ENCODE measurements at places on chromosomes 1 and 21.

DNA sequence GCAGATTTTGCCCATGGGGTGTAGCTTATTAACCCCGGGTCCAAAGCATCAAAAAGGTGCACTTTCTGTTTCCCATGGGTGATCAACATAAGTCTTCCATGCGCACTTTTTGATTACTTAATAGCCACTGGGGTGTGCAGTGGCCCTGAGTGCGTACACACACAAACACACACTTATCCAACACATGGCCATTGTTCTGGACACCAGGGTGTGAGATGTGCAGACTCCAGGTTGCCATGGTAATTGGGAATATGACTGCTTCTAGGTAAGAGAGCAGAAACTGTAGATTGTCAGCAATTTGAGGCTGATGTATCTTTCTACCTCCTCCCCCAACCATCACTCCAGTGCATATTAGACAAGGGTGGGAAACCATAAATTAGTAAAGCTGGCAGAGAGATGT, 68.8 kb downstream of the MAB21L3 start:
- H3K4me3 ChIP-seq = no peak overlapping the region
- peaks cover 7% of the 10 kb centered on the region for H3K27me3 ChIP-seq
- no peaks in the 10 kb centered on the region for H3K36me3 ChIP-seq
- no peak for DNase-seq
- H3K27ac ChIP-seq = no peak overlapping the region

DNA sequence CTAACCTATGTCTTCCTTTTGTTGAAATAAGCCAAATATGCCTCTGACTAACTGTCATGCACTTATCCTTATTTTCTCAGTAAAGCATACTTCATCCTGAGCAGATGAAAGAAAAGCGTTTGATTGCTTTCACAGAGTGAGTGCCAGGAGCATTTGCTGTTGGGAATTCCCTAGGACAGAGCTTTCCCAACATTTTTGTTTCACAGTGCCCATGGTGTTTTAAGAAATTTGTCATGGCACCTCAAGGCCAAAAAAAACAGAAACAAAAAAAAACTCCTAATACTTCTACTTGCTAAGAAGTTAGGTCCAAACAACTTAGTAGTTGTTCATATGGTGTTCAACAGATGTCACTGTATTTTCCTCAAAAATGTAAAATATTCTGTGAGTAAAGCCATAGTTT, 120.8 kb upstream of the BMP8A start:
- no peak for DNase-seq
- peaks cover 62% of the 10 kb centered on the region for H3K36me3 ChIP-seq
- no peak overlapping the region for H3K4me3 ChIP-seq
- no peak overlapping the region for H3K27ac ChIP-seq

DNA sequence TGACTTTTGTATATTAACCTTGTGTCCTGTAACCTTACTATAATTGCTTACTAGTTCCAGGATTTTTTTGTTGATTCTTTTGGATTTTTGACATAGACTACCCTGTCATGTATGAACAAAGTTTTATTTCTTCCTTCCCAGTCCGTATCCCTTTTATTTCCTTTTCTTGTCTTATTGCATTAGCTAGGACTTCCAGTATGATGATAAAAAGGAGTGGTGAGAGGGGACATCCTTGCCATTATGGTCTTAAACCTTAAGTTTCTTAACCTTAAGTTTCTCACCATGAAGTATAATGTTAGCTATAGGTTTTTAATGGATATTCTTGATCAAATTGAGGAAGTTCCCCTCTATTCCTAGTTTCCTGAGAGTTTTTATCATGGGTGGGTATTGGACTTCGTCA, 24.5 kb upstream of the TBX19 start:
- H3K4me1 ChIP-seq = peaks cover 10% of the 10 kb centered on the region
- no peak for DNase-seq
- no peak overlapping the region for H3K27ac ChIP-seq
- no peak overlapping the region for H3K4me3 ChIP-seq
- H3K27me3 ChIP-seq = no peaks in the 10 kb centered on the region

- no peak for DNase-seq
- no peaks in the 10 kb centered on the region for H3K4me1 ChIP-seq
- no peaks in the 10 kb centered on the region for H3K36me3 ChIP-seq
- no peaks in the 10 kb centered on the region for H3K27me3 ChIP-seq
- H3K4me3 ChIP-seq = no peak overlapping the region
- no peak overlapping the region for H3K27ac ChIP-seq
These were observed 237.7 kb upstream of the C1orf174 start for GRCh38 chr1:4137621-4138415.

DNA sequence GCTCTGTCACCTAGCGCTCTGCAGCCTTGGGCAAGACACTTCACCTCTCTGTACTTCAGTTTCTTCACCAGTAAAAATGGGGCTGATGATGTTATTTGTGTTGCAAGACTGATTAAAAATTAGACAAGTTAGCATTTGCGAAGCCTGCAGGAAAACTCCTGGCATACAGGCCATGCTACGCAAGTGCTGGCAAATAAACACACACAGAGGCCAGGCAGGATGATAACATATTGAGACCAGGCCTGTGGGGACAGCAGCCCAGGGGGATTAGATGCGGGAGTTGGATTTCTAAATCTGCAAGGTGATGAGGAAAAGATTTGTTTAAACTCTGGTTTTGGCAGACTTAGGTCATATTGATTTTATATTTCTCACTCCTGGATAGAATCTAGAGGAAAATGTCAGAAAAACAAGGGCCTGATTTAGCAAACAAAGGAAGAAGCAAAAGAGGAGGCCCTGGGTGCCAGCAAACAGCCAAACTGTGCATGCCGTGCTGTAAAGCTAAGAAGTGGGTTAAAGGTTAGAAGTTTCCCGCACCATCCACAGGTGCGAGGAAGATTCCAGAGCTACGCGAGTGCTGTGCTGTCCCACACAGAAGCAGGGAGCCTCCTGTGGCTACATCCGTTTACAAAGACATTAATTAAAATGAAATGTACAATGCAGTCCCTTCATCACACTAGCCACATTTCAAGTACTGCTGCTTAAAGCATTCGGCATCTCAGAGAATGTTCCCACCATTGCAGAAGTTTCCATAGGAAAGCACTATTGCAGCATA, 532.2 kb downstream of the NPHP4 start:
- no peak for DNase-seq
- no peaks in the 10 kb centered on the region for H3K27me3 ChIP-seq
- no peaks in the 10 kb centered on the region for H3K4me1 ChIP-seq
- H3K27ac ChIP-seq = no peak overlapping the region

GRCh38 chr1:185170291-185170848, 13.4 kb downstream of the SWT1 start:
- H3K27ac ChIP-seq = no peak overlapping the region
- DNase-seq = peak; percentile 36
- peaks cover 15% of the 10 kb centered on the region for H3K4me1 ChIP-seq
- H3K4me3 ChIP-seq = no peak overlapping the region

- H3K27ac ChIP-seq = no peak overlapping the region
- no peak for DNase-seq
- no peaks in the 10 kb centered on the region for H3K4me1 ChIP-seq
- H3K27me3 ChIP-seq = no peaks in the 10 kb centered on the region
- no peaks in the 10 kb centered on the region for H3K36me3 ChIP-seq
These were observed 281.1 kb downstream of the NPHP4 start for GRCh38 chr1:5711079-5711478.

DNA sequence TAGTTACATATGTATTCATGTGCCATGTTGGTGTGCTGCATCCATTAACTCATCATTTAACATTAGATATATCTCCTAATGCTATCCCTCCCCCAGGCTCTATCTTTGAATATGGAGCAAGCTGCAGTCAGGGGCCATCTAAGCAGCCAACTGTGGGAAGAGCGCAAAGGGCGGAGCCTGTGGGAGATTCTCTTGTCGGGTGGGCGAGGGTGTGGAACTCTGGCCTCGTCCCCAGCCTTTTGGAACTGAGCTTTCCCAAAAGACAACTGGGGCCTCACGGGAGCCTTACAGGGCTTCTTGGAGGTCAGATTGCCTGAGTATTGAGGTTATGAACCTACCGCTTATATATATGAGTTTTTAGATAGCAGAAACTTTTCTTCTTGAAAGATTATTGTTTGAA, 117.2 kb downstream of the HHAT start:
- H3K27me3 ChIP-seq = peaks cover 13% of the 10 kb centered on the region
- no peaks in the 10 kb centered on the region for H3K36me3 ChIP-seq
- H3K27ac ChIP-seq = no peak overlapping the region
- no peak overlapping the region for H3K4me3 ChIP-seq

GRCh38 chr1:43706598-43707189, 642 bp upstream of the ST3GAL3 start:
- H3K4me3 ChIP-seq = peak overlapping the region; percentile 87
- peak overlapping the region; percentile 76 for H3K27ac ChIP-seq
- H3K27me3 ChIP-seq = no peaks in the 10 kb centered on the region
- H3K36me3 ChIP-seq = peaks cover 34% of the 10 kb centered on the region
- peaks cover 35% of the 10 kb centered on the region for H3K4me1 ChIP-seq

GRCh38 chr1:22239378-22239777, 96.5 kb upstream of the WNT4 start:
- H3K36me3 ChIP-seq = no peaks in the 10 kb centered on the region
- peaks cover 2% of the 10 kb centered on the region for H3K27me3 ChIP-seq

DNA sequence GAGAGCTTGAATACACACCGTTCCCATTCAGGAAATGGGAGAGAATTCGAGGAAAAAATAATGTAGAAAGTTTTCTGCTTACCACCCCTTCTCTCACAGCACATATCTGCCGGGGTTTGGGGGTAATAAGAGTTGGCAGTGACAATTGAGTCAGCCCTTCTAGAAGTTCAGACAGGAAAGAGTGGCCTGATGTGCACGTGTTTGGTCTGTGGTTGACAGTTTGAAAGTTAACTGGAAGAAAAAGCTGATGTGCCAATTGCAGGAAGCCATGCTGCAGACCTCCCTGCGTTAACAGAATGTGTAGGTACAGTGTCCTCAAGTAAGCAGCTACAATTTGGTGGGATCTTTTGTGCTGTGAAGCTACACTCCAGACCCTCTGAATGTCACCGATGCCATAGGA, 50.9 kb downstream of the DHX9 start:
- no peak overlapping the region for H3K4me3 ChIP-seq
- H3K27me3 ChIP-seq = peaks cover 2% of the 10 kb centered on the region
- DNase-seq = peak; percentile 12
- peaks cover 21% of the 10 kb centered on the region for H3K4me1 ChIP-seq
- no peak overlapping the region for H3K27ac ChIP-seq

GRCh38 chr1:158155673-158156072, 25.0 kb upstream of the CD1D start:
- H3K27me3 ChIP-seq = peaks cover 24% of the 10 kb centered on the region
- no peaks in the 10 kb centered on the region for H3K36me3 ChIP-seq
- H3K27ac ChIP-seq = no peak overlapping the region
- H3K4me1 ChIP-seq = peaks cover 2% of the 10 kb centered on the region

GRCh38 chr21:34952701-34953100, 96.4 kb downstream of the RUNX1 start:
- peak overlapping the region; percentile 43 for H3K27ac ChIP-seq
- DNase-seq = no peak
- peaks cover 72% of the 10 kb centered on the region for H3K4me1 ChIP-seq
- peaks cover 42% of the 10 kb centered on the region for H3K36me3 ChIP-seq
- no peaks in the 10 kb centered on the region for H3K27me3 ChIP-seq
- no peak overlapping the region for H3K4me3 ChIP-seq

GRCh38 chr1:38926091-38926490, 15.5 kb downstream of the RHBDL2 start:
- H3K4me1 ChIP-seq = no peaks in the 10 kb centered on the region
- H3K27me3 ChIP-seq = no peaks in the 10 kb centered on the region
- no peak overlapping the region for H3K4me3 ChIP-seq
- H3K36me3 ChIP-seq = no peaks in the 10 kb centered on the region

- peaks cover 27% of the 10 kb centered on the region for H3K36me3 ChIP-seq
- peak; percentile 90 for DNase-seq
- H3K4me1 ChIP-seq = peaks cover 24% of the 10 kb centered on the region
- H3K27me3 ChIP-seq = peaks cover 38% of the 10 kb centered on the region
These were observed at the start of gene FOXD2 for GRCh38 chr1:47437447-47438164. Gene FOXD2, plus strand, starts transcription at chr1:47438044. Its CDS starts 92 bp downstream, at chr1:47438136.

- H3K27me3 ChIP-seq = no peaks in the 10 kb centered on the region
- H3K36me3 ChIP-seq = peaks cover 6% of the 10 kb centered on the region
- H3K4me1 ChIP-seq = peaks cover 7% of the 10 kb centered on the region
- H3K4me3 ChIP-seq = no peak overlapping the region
- H3K27ac ChIP-seq = no peak overlapping the region
These were observed 21.1 kb downstream of the USP1 start for GRCh38 chr1:62457955-62458354.

GRCh38 chr1:109281680-109282496, 1.1 kb downstream of the PSRC1 start:
- peaks cover 2% of the 10 kb centered on the region for H3K27me3 ChIP-seq
- H3K4me1 ChIP-seq = peaks cover 30% of the 10 kb centered on the region
- H3K36me3 ChIP-seq = peaks cover 15% of the 10 kb centered on the region
- H3K27ac ChIP-seq = peak overlapping the region; percentile 10

- H3K27ac ChIP-seq = no peak overlapping the region
- H3K36me3 ChIP-seq = no peaks in the 10 kb centered on the region
- H3K4me3 ChIP-seq = no peak overlapping the region
- DNase-seq = no peak
- H3K27me3 ChIP-seq = peaks cover 33% of the 10 kb centered on the region
These were observed 13.5 kb upstream of the BCL10 start for GRCh38 chr1:85289848-85290335.

GRCh38 chr1:205792481-205792881, 17.2 kb upstream of the RAB29 start:
- peaks cover 23% of the 10 kb centered on the region for H3K36me3 ChIP-seq
- no peak for DNase-seq
- H3K27me3 ChIP-seq = no peaks in the 10 kb centered on the region
- no peak overlapping the region for H3K27ac ChIP-seq
- peaks cover 27% of the 10 kb centered on the region for H3K4me1 ChIP-seq
- no peak overlapping the region for H3K4me3 ChIP-seq

- no peak for DNase-seq
- peak overlapping the region; percentile 53 for H3K4me3 ChIP-seq
- peaks cover 18% of the 10 kb centered on the region for H3K4me1 ChIP-seq
- peaks cover 66% of the 10 kb centered on the region for H3K27me3 ChIP-seq
These were observed 924 bp downstream of the HMCN1 start for GRCh38 chr1:185734929-185735700.

- no peak overlapping the region for H3K27ac ChIP-seq
- no peak overlapping the region for H3K4me3 ChIP-seq
- no peaks in the 10 kb centered on the region for H3K36me3 ChIP-seq
- H3K4me1 ChIP-seq = no peaks in the 10 kb centered on the region
- no peaks in the 10 kb centered on the region for H3K27me3 ChIP-seq
These were observed 43.0 kb upstream of the ADAMTS1 start for GRCh38 chr21:26888256-26888655.

DNA sequence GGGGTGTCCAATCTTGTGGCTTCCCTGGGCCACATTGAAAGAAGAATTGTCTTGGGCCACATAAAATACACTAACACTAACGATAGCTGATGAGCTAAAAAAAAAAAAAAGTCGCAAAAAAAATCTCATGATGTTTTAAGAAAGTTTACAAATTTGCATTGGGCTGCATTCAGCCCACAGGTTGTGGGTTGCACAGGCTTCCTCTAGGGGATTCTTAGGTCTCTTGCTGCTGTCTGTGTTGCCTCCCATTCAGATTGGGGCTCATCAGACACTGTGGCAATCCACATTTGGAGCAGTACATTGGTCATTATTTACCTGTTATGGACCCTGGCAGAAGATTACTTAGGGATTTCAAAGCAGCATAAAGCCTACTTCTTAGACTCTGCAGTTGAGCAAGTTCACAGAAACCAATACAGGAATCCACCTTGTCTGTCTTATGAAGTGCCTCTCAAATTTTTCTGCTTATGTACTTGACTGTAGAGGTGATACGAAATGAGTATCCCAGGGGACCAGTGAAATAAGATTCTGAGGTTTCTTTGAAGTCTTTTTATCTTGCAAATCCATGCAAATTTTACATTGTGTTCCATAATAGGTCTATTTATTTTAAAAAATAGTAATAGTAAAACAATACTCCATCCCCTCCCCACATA, 205.5 kb downstream of the RPS6KC1 start:
- H3K27ac ChIP-seq = no peak overlapping the region
- no peaks in the 10 kb centered on the region for H3K36me3 ChIP-seq
- no peak for DNase-seq
- H3K27me3 ChIP-seq = no peaks in the 10 kb centered on the region
- no peak overlapping the region for H3K4me3 ChIP-seq

All from T-helper 2 cell treated with Interferon-gamma antibody and Interleukin-4, amounts not matched to agents 5 μg/mL and 100 μg/mL, for 36 hours (primary cell).